Activated gamma-delta T cell treated with anti-CD3 and anti-CD28 coated beads, Interleukin-2, amount 50 U/mL, for 16 hours (primary cell): ENCODE measurements at places on chromosomes 11 and 22.

DNA sequence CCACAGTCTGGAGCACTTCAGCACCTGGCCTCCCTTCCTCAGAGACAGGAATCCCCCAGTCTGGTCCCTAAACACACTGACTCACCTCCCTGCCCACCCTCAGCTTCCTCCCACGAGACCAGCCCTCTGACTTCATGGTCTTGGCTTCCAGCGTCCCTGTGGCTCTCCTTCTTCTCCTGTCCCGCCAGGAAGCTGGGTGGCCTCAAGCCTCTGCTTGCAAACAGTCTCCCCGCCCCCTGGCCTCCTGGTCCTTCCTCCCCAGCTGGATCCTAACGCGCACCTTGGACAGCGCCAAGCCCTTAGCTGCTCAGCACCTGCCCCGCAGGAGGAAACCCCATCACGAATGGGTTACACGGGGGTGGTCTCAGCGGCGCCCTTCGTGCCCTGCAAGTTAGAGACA, 4.5 kb downstream of the NCF4 start:
- DNase-seq = no peak

GRCh38 chr11:112902361-112903011, 58.7 kb upstream of the NCAM1 start:
- DNase-seq = no peak

DNA sequence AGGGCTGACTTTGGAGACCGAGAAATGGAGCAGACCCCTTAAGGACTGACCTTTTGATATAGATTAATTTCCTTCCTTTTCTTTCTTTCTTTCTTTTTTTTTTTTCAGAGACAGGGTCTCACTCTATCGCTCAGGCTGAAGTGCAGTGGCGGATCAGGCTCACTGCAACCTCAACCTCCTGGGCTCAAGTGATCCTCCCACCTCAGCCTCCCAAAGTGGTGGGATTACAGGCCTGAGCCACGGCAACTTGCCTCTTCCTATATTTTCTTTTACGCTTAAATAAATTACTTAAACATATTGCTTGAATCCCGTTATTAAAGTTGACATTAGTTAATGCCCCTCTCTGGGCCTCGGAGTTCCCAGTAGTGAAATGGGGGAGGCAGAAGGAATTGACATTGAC, 350 bp upstream of the KCTD14 start:
- no peak for DNase-seq

- DNase-seq = no peak
Observed at GRCh38 chr11:81253244-81253643, 1480.4 kb downstream of the FAM181B start.

DNA sequence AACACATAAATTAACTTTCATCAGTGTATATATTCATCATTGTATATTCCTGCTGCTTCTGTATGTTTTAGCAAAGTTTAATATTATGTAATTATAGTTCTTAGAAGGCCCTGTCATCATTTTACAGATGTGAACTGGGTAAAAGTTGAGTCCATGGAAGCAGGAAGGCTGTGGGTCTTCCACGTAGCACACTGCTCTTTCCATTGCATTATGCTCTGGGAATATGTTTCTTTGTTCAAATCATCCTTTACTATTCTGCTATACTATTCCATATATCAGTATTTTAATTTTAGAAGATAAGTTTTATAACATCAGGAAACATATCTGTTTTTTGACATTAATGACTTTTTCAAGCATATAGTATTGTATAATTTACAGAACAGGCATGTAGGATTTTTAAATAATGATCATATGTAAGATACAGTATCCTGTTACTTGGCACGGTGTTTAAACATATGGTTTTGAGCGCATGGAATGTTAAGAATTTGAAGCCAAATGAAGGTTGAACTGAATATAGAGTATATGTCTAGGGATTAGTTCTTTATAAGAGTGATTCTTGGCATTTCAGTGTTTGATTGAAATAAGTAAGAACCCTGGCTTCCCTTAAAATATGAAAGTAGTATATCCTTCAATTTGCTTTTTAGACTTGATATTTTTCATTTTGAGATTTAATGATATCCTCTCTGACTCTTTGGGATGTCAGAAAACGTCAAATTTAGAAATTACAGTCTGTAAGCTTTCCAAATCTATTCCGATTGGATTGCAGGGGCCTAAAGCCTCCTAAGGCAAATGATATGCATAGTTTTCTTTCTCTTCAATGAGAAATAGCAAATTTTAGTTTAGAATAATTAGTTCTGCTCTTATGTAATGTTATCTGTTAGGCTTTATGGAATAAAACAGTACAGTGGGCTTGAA, 8.6 kb downstream of the CCDC81 start:
- DNase-seq = no peak

DNA sequence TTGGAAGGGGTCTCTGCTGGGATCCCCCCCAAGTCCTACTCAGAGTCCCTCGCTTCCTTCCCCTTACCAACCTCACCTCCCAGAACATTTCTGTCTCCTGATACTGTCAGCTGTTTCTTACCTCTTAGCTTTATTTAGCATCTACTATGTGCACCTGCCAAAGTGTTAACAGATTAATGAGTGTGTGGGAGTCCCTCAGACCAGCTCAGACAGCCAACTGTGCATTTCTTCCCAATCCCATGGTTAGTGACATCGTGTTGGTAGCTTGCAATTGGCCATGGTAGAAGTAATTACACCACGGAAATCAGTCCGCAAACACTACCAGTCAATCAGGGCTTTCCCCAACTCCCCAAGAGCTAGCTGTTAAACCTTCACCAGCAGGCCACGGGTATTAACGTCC, 150.6 kb downstream of the DSCAML1 start:
- DNase-seq = no peak

- DNase-seq = no peak
Observed at GRCh38 chr11:34727228-34727737, 106.4 kb downstream of the EHF start.

DNA sequence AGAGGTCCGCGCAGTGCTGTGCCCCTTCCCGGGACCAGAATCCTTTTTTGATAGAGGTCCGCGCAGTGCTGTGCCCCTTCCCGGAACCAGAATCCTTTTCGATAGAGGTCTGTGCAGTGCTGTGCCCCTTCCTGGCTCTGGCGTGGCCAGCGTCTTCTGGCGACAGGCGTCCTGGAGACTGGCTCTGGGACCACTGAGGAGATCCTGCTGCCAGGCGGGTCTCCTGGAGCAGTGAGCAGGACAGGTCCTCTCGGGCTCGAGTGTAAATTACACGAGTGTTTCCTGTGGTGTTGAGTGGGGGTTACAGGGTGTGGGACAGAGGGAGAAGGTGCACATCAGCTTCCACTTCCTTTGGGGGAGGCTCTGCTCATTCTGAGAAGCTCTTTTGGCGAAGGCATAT, 98.1 kb downstream of the TBC1D22A start:
- no peak for DNase-seq

DNA sequence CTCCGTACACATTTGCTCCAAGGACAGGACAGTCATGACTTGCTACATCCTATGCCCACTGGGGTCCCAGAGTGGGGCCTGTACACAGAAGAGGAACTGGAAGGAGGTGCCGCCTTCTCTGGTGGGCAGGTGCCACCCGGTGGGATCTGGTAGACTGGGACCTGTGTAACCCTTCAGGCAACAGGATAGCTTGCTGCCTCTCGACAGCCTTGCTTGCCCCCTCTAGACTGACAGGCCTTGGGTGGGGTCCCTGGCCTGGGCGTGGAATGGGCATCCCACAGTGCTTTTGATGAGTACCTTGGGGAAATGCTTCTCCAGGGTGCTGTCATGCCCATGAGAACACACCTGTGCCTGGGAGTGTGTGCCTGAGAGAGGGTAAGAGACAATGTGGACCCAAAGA, 15.8 kb downstream of the SHANK3 start:
- no peak for DNase-seq
